ENCODE measurements at places on chromosomes 16 and 17.

DNA sequence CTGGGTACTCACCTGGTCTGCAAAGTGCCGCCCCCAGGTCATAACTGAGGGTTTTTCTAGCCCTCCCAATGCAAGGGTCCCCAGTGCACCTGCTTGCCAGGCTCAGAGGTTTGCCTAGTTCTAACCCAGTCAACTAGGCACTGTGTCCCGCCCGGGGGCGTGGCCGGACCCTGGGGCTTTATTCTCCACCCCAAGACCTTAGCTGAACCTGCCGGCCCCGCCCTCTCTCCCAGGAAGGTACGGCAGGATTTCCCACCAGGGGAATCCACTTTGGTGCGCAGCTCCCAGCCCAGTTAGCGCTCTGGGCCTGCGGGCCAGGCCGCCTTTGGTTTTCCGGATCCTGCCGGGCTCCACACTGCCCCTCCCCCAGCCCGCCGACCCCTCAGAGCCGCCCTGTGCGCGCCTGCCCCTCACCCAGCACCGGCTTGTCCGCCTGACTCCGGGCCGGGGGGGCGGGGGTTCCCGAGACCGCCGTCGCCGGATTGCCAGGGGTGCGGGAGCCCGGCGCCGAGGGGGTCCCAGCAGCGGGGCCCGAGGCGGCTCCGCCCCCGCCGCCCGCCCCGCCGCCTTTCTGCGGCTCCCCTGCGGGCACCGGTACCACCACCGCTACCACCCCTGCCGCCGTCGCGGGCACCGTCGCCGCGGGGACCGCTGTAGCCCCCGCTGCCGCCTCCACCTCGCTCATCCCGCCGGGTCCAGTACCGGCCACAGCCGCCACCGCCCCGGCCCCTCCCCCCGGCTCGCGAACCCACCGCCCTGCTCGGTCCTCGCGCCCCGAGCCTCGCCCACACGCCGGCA, 424 bp downstream of the YBX2 start:
- DNase-seq: peak; percentile 57

DNA sequence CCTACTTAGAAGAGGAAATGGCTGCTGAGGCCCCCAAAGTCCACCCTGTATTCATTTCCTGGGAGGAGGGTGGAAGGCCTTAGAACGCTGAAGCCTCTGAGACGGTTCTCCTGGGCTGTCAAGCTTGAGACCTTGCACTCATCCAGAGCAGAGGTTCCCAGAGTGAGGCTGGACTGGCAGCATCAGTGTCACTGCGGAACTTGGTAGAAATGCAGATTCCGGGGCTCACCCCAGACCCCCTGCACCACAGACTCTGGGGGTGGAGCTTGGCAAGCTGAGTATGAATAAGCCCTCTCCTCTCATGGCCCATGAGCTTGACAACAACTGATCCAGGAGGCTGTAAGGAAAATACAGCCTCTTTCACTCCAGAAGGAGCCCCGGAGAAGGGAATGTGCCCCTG, 218.3 kb downstream of the IRF8 start:
- no peak for DNase-seq

- peak; percentile 73 for DNase-seq
Measured at GRCh38 chr17:17694169-17695081, 13.2 kb downstream of the RAI1 start.

- no peak for DNase-seq
Measured at GRCh38 chr17:8484465-8484864, 48.8 kb downstream of the NDEL1 start.

GRCh38 chr16:80746231-80746630, 58.2 kb downstream of the CDYL2 start:
- DNase-seq: no peak

- DNase-seq: no peak
Measured at GRCh38 chr16:71754652-71755051, 30.2 kb upstream of the PHLPP2 start.

- no peak for DNase-seq
Measured at GRCh38 chr17:66632731-66633130, 202.2 kb upstream of the CACNG5 start.

- DNase-seq: no peak
Measured at GRCh38 chr16:1524366-1524765, 9.1 kb upstream of the TMEM204 start.

DNA sequence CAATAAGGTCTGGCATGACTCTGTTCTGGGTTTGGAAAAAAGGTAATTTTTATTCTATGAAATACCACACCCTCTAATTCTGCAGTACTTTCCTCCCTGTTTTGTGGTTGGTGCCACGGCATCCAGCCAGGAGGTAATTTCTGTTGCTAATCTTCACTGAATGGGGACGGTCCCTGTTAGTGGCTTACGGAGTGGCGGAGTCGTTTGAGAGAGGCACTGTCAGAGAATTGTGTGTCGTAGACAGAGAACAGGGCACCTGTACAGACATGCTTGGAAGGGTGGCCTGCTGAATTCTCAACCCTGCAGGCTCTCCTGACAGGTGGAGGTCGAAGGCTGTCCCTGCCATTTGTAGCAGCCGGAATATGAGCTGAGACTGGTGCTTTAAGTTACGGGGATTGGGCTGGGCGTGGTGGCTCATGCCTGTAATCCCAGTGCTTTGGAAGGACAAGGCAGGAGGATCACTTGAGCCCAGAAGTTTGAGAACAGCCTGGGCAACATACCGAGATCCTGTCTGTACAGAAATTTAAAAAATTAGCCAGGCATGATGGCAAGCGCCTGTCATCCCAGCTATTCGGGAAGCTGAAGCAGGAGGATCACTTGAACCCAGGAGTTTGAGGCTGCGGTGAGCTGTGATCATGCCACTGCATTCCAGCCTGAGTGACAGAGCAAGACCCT, 33.2 kb downstream of the EEF2K start:
- no peak for DNase-seq

GRCh38 chr17:30112794-30113193, 3.8 kb upstream of the NSRP1 start:
- no peak for DNase-seq

- DNase-seq: peak; percentile 69
Measured at GRCh38 chr17:17205368-17206123, 587 bp downstream of the PLD6 start.

DNA sequence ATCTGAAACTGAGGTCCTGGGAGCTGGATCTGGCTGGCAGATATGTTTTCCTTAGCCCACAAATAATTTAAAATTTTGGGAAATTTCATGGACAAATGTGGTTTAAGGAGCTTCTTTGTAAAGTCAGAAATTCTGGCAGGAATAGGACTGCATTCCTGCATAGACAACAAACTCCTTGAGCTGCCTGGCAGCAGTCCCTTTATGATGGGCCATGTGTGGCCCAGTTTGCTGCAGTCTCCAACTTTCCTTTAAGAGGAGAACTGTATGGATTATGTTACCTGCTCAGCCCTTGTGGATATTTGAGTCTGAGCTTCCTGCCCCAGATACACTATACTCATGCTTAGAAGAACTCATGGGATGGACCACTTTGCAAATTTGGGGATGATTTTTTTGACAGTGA, 48.5 kb upstream of the HS3ST2 start:
- no peak for DNase-seq

- DNase-seq: peak; percentile 42
Measured at GRCh38 chr16:70696952-70697593, 11.2 kb upstream of the MTSS2 start.

DNA sequence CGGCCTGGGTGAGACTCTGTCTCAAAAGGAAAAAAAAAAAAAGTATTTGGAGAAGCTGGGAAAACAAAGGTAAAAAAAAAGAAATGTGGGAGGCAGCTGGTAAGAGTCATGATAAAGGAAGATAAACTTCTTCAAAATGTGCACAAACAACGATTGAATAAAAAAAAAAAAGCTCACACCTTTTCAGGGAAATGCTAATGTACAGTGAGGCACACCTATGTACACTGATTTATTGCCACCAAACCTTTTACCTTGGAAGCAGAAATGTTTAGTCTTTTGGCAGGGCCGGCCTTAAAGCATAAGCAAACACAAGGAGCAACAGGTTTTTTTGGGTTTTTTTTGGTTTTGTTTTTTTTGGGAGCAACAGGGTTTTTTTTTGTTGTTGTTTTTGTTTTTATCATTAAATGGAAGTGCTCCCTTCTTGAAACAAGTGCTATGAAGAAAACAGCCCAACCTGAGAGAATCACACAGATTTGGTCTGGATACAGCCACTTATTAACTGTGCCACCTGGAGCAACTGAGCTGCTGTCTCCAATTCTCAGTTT, 29.8 kb upstream of the KCNJ2 start:
- no peak for DNase-seq

DNA sequence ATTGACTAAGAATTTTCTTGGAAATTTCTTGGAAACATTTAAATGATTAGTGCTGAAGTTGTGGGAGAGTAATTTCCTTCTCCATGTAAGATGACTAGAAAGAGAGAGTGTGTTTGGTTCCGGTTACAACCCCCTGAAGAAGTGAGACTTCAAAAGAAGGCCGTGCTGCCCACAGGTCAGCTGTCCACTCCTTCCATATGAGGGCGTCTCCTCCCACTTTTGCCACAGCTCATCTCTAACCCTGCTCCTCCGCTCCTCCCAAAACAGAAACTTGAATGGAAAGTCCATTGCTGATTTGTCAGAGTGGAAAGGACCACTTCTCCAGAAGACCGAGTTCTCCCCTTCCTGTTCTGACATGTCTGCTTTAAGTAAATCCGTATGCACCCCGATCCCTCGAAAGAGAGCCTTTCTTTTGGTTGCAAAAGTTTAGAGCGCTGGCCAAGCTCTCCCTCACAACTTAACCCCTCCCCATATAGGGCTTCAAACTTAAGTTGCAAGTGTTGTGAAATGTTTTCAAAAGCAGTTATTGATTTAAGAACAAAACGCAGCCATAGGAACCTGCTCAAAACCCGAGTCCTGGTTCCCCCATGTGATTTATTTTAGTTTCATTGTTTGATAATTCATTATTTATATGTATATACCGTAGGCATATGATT, 129.5 kb downstream of the SOCS1 start:
- DNase-seq: no peak

DNA sequence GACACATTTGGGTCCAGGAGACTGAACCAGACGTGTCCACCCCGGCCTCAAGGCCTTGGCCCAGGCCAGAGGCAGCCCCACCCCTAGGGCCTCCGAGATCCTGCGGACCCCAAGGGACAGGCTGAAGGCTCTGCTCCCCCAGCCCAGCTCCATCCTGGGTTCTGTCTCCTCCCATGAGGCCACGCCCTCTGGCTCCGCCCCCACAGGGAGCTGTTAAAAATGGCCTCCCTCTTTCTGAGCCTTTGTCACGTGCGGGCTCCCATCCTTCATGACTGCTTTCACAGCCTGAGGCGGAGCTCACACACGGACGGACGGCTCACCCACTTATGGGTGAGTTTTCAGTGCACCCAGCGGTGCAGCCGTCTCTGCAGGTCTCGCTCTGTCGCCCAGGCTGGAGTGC, 6.5 kb upstream of the CACNA1H start:
- peak; percentile 2 for DNase-seq

GRCh38 chr17:47905221-47905733, 9.2 kb downstream of the SP2 start:
- no peak for DNase-seq
